ENCODE measurements at places on chromosomes 2 and 18.

DNA sequence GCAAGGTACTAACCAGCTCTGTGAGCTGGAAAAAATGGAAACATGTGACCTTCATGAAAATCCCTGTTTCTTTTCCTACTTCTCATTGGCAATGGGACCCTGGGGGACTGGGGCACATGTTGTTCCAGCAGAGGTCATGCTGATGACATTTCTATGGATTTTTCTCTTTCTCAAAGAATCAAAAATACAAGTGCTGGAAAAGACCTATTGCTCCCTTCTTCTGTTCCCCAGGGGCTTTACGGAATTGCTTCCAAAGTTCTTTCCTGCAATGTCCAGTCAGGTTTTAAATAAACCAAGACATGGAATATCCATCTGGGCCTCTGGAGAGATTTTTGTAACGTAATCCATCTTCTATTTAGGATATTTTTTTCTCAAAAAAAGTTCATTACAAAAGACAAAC is 1006.1 kb upstream of the CELF4 start:
- no peaks in the 10 kb centered on the region for H3K27me3 ChIP-seq
- DNase-seq, result no peak
- no peaks in the 10 kb centered on the region for H3K4me1 ChIP-seq
- H3K27ac ChIP-seq, result no peak overlapping the region
- no peak overlapping the region for H3K4me3 ChIP-seq

DNA sequence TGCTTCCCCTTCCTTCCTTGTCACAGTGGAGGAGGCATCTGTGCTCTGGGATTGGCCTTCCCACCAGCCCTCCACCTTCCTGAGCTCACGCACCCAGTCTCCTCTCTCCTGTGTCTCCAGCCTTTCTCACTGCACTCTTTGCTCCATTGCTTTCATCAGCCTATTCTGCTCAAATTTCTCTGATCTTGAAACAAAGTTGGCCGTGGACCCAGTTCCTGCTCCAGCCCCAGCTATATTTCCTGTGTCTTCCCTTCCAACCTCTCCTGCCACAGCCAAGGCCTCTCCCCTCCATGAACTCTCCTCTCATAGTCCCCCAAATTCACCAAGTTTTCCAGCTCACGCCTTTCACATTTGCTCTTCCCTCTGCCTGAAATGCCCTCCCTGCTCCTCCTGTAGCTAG is 226.6 kb upstream of the AGAP1 start:
- H3K27ac ChIP-seq, result no peak overlapping the region
- H3K36me3 ChIP-seq, result no peaks in the 10 kb centered on the region
- no peaks in the 10 kb centered on the region for H3K27me3 ChIP-seq
- H3K4me1 ChIP-seq, result no peaks in the 10 kb centered on the region
- DNase-seq, result no peak

DNA sequence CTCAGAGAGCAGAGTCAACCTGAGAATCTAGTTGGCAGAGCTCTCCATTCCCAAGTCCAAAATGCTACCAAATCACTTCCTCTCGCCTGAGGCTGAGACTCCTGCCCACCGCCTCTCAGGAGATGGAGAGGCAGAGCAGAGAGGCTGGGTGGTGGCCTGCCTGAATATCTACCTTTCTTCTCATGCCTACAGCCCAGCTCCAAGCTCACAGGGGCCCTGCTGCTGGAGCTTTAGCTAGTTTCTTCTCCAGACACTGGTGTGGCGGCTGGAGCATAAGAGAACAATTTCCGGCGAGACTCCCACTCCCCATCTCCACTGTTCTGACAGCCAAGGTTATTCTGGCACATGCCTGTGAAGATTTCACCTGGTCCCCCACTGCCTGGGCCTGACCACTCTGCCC is 8.1 kb upstream of the CYP26B1 start:
- no peak overlapping the region for H3K27ac ChIP-seq
- no peaks in the 10 kb centered on the region for H3K4me1 ChIP-seq
- H3K36me3 ChIP-seq, result no peaks in the 10 kb centered on the region
- DNase-seq, result peak; percentile 31
- H3K27me3 ChIP-seq, result no peaks in the 10 kb centered on the region
- no peak overlapping the region for H3K4me3 ChIP-seq

DNA sequence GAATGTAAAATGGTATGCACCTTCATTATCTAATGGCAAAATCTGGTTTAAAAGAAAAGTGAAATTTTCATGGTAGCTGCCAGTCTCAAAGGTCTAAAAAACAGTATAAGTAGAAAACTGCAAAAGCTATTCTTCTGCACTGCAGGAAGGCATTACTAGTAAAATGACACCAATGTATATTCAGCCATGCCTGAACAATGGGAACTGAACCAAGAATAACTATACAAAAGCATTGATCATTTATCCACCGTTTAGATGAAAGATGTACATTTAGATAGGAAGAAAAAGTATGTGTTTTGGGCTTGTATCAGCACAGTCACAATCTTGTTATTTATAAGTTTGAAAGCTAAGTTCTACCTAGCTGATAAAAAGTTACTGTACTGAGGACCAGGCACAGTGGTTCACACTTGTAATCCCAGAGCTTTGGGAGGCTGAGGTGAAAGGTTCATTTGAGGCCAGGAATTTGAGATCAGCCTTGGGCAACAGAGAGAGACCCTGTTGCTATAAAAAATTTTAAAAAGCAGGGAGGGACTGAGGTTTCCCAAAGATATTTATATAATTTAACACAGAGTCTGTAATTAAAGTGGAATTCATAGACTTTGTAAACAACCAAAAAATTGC is 163.1 kb upstream of the WDSUB1 start:
- no peak overlapping the region for H3K4me3 ChIP-seq
- no peak overlapping the region for H3K27ac ChIP-seq
- no peak for DNase-seq
- H3K36me3 ChIP-seq, result peaks cover 35% of the 10 kb centered on the region
- H3K4me1 ChIP-seq, result no peaks in the 10 kb centered on the region
- no peaks in the 10 kb centered on the region for H3K27me3 ChIP-seq

DNA sequence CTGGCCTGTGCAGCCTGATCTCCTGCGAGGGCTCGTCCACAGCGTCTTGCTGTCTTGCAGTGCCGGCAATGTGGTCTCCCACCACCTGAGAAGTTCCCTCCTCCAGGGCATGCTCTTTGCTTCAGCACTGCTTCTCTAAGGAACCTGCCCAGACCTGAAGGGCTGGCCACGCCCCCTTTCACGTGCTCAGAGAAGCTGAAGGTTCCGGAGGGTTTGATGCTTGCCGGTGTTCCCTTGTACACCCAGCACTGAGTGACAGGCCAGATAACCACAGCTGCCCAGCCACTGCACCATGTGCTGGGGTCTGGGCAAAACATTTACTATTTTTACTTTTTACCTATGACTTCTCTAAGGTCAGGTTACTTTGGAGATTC is 1.7 kb upstream of the POLR2D start:
- H3K4me3 ChIP-seq, result no peak overlapping the region
- H3K36me3 ChIP-seq, result peaks cover 17% of the 10 kb centered on the region
- no peaks in the 10 kb centered on the region for H3K27me3 ChIP-seq
- H3K27ac ChIP-seq, result no peak overlapping the region
- H3K4me1 ChIP-seq, result peaks cover 44% of the 10 kb centered on the region

DNA sequence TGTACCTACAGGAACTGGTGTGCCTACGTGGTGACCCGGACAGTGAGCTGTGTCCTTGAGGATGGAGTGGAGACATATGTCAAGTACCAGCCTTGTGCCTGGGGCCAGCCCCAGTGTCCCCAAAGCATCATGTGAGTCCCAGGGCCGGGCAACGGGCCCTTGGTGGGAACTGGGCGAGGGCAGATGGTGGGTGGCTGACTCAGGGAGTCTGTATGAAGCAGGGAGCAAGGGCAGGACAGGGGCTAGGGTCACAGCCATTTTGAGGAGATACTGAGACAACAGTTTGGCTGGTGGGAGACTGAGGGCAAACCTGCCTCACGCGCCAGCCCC is 1.7 kb downstream of the EMILIN1 start:
- peak overlapping the region; percentile 89 for H3K27ac ChIP-seq
- no peaks in the 10 kb centered on the region for H3K27me3 ChIP-seq
- H3K4me1 ChIP-seq, result peaks cover 75% of the 10 kb centered on the region
- DNase-seq, result no peak
- peak overlapping the region; percentile 77 for H3K4me3 ChIP-seq

DNA sequence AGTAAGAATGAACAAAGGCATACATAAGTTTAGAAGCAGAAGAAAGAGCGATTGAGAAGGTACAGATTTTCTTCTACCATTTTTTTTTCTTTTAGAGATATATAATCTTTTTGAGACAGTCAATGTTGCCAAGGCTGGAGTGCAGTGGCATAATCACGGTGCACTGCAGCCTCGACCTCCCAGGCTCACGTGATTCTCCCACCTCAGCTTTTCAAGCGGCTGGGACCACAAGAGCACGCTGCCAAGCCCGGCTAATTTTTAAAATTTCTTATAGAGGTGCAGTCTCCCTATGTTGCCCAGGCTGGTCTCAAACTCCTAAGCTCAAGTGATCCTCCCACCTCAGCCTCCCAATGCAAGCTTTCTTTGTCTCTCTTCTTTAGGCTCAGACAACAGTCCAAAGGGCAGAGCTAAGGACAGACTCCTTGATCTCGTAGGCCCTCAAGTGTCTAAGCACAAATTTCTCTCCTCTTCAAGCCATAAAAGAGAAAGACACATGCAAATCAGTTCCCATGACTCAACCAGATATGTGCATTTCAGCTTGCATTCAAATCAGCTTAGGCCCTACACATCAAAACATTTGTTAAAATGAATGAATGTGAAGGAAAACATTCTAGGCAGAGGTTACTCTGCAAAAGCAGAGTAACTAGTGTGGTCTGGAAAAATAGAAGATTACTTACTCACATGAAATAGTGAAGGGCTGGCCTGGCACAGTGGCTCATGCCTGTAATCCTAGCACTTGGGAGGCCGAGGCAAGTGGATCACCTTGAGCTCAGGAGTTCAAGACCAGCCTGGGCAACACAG is 18.0 kb downstream of the ITSN2 start:
- H3K36me3 ChIP-seq, result no peaks in the 10 kb centered on the region
- DNase-seq, result no peak
- peaks cover 12% of the 10 kb centered on the region for H3K4me1 ChIP-seq
- no peak overlapping the region for H3K27ac ChIP-seq
- H3K4me3 ChIP-seq, result no peak overlapping the region

DNA sequence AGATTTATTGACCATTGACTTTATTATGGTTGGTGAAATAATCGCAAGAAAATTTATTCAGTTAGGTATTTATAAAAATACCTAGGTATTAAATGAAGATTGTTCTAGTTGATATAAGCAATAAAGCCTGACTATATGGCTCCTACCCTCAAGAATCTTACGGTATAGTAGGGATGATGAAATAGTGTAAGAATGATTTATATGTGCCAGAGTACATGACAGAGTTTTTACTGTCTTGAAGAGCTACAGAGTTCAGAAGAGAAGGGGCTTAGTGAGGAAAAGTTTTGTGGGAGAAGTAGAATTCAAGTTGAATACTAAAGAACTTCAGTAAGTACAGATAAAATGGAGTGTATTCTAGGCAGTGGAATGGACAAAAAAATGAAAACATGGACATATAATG is 9.7 kb downstream of the CREB1 start:
- peaks cover 54% of the 10 kb centered on the region for H3K4me1 ChIP-seq
- no peak overlapping the region for H3K4me3 ChIP-seq
- no peaks in the 10 kb centered on the region for H3K36me3 ChIP-seq
- no peaks in the 10 kb centered on the region for H3K27me3 ChIP-seq

DNA sequence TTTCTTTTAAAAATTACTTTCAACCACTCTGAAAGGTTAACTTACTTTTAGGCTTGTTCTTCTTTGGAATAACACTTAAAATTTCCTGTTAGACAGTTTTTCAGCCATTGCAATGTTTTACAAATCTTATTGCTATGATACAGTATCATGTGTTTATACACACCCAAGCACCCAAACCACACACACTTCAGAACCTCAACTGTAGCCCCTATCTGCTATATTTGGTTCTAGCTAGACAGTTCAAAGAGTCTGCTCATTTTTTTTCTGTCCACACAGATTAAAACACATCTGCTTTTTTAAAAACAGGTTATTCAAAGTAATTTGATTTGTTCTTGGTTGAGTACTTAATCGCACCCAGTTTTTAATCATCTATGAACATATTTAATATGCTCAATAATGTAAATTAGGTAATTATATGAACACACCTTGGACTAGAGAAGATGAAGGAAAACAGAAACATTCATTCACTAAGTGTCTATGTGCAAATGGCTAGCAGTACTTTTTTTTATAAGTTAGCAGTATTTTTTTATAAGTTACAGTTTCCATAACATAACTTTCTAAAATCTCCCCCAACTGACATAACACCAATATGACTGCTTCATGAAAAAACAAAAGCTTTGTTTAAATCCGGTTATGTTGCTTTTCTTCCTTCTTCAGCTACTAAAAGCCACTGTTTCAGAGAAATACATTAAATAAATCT is 17.6 kb downstream of the FBXO11 start:
- no peak overlapping the region for H3K4me3 ChIP-seq
- no peak for DNase-seq
- peaks cover 52% of the 10 kb centered on the region for H3K4me1 ChIP-seq
- no peaks in the 10 kb centered on the region for H3K36me3 ChIP-seq
- H3K27me3 ChIP-seq, result no peaks in the 10 kb centered on the region
- H3K27ac ChIP-seq, result no peak overlapping the region

- no peaks in the 10 kb centered on the region for H3K27me3 ChIP-seq
- DNase-seq, result no peak
- H3K4me3 ChIP-seq, result no peak overlapping the region
These were observed 18.8 kb downstream of the FARSB start for GRCh38 chr2:222637067-222637466.

DNA sequence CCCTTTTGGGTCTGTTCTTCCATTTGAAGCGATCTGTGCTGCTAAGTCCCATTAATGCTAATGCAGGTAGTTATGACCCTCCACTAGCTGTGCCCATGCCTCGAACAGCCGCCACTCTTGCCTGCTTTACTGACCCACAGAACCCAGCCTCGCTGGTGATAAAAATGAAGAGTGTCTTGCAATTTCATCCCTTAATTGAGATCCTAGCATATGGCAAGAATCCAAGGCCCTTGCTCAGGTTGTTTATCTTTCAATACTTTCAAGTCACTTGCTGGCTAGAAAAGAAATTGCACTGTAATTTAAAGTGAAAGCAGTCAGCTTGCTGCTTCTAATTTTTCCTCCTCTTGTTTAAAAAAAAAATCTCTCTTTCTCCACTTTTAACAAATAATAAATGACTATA is 73.6 kb downstream of the ZNF521 start:
- H3K36me3 ChIP-seq, result no peaks in the 10 kb centered on the region
- H3K27me3 ChIP-seq, result no peaks in the 10 kb centered on the region
- H3K27ac ChIP-seq, result no peak overlapping the region
- no peak for DNase-seq
- no peak overlapping the region for H3K4me3 ChIP-seq
- peaks cover 8% of the 10 kb centered on the region for H3K4me1 ChIP-seq

Measured in vagina (tissue), 2 donors.